Natural killer cell (primary cell): ENCODE measurements at places on chromosomes 16 and 17. TPM values are rescaled to one million over a fixed set of nuclear protein-coding genes. Genes with fewer than 3 reads are reported as not detected.
A peak's percentile ranks its signal among the peaks of the same experiment; 100 is the strongest.

DNA sequence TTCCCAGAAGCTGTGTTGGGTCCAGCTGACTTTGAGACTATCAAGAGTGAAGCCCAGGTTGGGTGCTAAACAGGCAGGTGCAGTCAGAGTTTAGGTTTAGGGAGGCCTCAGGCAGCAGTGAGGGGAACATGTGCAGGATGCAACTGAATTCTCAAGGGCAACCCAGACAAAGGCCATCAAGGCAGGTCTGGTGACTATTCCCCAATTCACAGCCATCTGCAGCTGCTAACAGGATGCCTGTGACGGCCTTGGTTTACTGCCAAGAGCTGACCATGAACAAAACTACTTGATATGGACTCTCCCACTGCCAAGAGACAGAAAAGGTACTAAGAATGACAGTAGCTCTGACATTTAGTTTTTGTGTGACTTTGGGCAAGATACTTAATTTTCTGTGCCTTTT lies 45.2 kb upstream of the BCAR1 start:
- no peak for DNase-seq
- no peaks in the 10 kb centered on the region for H3K4me1 ChIP-seq
- H3K27ac ChIP-seq = no peak overlapping the region
- no peaks in the 10 kb centered on the region for H3K27me3 ChIP-seq

- H3K36me3 ChIP-seq = peaks cover 7% of the 10 kb centered on the region
- H3K27ac ChIP-seq = peak overlapping the region; percentile 94
- peak overlapping the region; percentile 74 for H3K4me3 ChIP-seq
- peak; percentile 31 for DNase-seq
- H3K27me3 ChIP-seq = no peaks in the 10 kb centered on the region
Observed at GRCh38 chr16:20899477-20900298, 470 bp downstream of the DCUN1D3 start.

- H3K4me1 ChIP-seq = no peaks in the 10 kb centered on the region
- H3K27me3 ChIP-seq = peaks cover 8% of the 10 kb centered on the region
- no peak for DNase-seq
- no peak overlapping the region for H3K27ac ChIP-seq
- no peaks in the 10 kb centered on the region for H3K36me3 ChIP-seq
Observed at GRCh38 chr17:43563600-43564594, 17.8 kb upstream of the ETV4 start.

DNA sequence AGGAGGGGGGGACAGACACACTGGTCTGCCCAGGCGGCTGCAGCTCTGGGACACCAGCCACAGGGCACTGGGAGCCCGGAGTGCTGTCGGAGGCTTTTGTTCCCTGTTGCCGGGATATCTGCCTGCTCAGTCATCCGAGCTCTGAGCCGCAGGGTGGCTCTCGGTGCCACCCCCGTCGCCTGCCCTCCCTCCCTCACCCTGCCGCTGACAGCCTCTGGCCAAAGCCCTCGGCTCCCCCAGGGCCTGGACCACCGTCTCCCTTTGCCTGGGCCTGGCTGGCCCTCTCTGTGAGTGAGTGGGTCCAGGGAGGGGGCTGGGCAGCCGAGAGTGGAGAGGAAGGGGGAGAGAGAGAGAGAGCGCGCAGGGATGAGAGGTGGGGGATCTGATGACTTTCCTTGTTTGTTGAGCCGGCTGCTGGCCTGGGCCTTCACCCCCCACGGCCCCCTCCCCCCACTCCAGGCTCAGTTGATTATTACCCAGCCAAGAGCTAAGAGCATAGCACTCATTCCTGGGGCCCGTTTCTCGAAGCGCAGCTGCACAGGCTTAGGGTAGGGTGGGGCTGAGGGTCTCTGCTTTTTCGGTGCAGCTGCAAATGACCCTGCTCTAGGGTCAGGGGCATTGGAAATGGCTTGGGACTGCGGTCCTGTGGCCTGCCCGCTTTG lies 2.7 kb downstream of the FOXJ1 start:
- no peak for DNase-seq
- no peak overlapping the region for H3K4me3 ChIP-seq
- H3K4me1 ChIP-seq = peaks cover 33% of the 10 kb centered on the region
- no peak overlapping the region for H3K27ac ChIP-seq
- H3K27me3 ChIP-seq = peaks cover 18% of the 10 kb centered on the region

LLGL2 gene
- 244 TPM for total RNA-seq

DNA sequence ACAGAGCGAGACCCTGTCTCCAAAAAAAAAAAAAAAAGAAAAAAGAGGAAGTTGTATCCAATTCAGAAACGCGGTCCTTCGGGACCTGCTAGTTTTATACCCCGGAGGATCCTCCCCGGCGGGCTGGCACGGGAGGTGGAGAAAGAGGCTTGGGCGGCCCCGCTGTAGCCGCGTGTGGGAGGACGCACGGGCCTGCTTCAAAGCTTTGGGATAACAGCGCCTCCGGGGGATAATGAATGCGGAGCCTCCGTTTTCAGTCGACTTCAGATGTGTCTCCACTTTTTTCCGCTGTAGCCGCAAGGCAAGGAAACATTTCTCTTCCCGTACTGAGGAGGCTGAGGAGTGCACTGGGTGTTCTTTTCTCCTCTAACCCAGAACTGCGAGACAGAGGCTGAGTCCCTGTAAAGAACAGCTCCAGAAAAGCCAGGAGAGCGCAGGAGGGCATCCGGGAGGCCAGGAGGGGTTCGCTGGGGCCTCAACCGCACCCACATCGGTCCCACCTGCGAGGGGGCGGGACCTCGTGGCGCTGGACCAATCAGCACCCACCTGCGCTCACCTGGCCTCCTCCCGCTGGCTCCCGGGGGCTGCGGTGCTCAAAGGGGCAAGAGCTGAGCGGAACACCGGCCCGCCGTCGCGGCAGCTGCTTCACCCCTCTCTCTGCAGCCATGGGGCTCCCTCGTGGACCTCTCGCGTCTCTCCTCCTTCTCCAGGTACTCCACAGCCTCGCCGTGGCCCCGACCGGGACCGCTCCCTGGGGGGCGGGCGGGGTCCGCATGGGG lies at the start of gene CDH3:
CDH3 (plus strand) TSS at position 596 of the 779 bp plus-strand sequence; CDS start at position 666, 70 bp downstream.
- H3K27me3 ChIP-seq = peaks cover 37% of the 10 kb centered on the region
- DNase-seq = peak; percentile 38
- H3K4me3 ChIP-seq = no peak within 1 kb of the TSS
- H3K27ac ChIP-seq = no peak within 1 kb of the TSS

DNA sequence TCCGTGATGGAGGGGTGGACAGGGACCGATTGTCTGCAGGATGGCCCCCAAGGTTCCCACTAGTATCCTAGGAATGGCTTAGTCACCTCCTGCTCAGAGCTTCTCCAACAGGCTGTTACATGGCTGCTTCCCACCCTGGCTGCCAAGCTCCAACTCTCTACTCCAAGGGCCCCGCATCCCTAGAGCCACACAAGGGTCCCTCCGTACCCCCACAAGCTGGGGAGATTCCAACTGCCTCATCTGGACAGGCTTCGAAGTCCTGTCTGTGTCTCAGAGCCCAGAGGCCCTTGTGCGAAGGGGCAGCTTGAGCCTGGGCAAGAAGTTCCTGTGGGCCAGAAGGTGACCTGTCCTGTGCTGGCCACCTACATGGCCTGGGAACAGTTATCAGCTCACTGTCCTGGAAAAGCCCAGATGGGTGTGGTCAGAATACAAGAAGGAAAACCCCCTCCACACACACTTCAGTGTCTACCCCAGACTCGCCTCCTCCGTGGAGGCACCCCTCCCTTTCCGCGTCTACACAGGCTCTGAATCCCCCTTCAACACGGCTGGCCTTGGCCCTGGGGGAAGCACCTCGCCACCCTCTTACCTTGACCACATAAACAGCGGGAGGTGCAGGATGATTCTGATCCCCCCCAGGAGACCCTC lies 586 bp downstream of the MEAK7 start:
- no peaks in the 10 kb centered on the region for H3K36me3 ChIP-seq
- H3K27me3 ChIP-seq = no peaks in the 10 kb centered on the region
- no peak overlapping the region for H3K27ac ChIP-seq
- no peak for DNase-seq
- H3K4me1 ChIP-seq = peaks cover 41% of the 10 kb centered on the region
- H3K4me3 ChIP-seq = peak overlapping the region; percentile 80

DNA sequence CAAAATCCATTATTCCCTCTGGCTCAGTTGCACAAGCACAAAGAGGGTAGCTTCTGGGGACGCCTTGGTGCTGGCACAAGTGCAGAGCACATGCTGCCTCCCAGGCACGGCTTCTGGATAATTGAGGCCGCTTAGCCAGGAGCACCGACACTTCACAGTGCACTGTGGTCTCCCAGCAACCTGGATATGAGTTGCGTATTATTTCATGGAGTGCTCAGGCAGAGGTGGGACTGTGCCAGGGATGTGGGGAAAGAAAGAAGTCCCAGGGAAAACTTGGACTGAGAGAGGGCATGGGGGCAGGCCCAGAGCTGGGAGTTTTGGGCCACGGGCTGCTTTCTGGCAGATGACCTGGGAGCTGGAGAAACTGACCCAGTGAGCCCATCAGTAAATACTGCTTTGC lies 37.5 kb downstream of the MPRIP start:
- H3K27ac ChIP-seq = no peak overlapping the region
- H3K4me1 ChIP-seq = no peaks in the 10 kb centered on the region

DNA sequence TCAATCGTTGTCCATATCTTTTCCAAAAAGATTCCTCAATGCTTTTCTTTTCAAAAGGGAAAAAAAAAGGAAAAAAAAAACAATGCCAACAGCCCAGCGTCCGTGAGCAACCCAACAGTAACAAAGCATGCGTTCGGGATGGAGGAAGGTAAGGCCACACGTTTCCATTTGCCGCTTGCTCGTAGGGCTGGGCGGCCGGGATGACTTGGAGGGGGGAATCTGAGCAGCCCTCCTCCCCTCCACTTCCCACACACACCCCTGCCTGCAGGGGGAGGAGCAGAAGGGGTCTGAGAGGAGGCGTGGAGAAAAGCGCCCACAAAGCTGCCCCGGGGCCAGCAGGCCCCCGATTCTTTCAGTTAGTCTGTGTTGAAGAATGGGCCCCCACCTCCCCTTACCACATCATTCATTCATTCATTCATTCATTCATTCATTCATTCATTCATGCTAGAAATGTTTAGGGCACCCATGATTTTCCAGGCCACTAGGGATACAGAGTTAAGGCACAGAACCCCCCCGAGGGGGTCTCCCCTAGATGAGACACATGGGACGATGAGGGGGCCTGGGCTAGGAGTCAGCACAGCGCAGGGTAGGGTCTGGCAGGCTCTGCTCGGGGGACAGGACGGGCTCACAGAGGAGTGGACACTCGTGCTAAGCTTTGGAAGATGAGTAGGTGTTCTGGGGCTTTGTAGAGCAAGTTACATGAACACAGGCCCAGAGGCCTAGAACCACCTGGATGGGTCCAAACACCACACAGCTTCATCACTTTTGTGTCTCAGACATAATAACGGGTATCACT lies 10.9 kb upstream of the TBX2 start:
- no peaks in the 10 kb centered on the region for H3K36me3 ChIP-seq
- H3K4me3 ChIP-seq = no peak overlapping the region
- no peak overlapping the region for H3K27ac ChIP-seq
- H3K27me3 ChIP-seq = no peaks in the 10 kb centered on the region
- peaks cover 6% of the 10 kb centered on the region for H3K4me1 ChIP-seq
- no peak for DNase-seq

DNA sequence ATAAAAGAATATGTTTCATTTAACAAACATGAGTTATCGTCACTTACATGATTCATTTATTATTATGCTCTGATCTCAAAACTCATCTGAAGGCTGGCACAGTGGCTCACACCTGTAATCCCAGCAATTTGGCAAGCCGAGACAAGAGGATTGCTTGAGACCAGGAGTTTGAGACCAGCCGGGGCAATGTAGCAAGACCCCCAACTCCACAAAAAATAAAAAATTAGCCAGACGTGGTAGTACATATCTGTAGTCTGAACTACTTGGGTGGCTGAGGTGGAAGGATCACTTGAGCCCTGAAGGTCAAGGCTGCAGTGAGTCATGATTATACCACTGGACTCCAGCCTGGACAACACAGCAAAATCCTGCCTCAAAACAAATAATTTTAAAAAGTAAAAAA lies 16.0 kb downstream of the APPBP2 start:
- H3K4me3 ChIP-seq = no peak overlapping the region
- H3K36me3 ChIP-seq = peaks cover 9% of the 10 kb centered on the region
- no peaks in the 10 kb centered on the region for H3K27me3 ChIP-seq
- no peak for DNase-seq
- no peak overlapping the region for H3K27ac ChIP-seq

CRYBA1 gene
- total RNA-seq = not detected

- peak; percentile 24 for DNase-seq
- no peak overlapping the region for H3K27ac ChIP-seq
- H3K27me3 ChIP-seq = no peaks in the 10 kb centered on the region
Observed at GRCh38 chr17:43314611-43315011, 80.8 kb upstream of the RNU2-1 start.

DNA sequence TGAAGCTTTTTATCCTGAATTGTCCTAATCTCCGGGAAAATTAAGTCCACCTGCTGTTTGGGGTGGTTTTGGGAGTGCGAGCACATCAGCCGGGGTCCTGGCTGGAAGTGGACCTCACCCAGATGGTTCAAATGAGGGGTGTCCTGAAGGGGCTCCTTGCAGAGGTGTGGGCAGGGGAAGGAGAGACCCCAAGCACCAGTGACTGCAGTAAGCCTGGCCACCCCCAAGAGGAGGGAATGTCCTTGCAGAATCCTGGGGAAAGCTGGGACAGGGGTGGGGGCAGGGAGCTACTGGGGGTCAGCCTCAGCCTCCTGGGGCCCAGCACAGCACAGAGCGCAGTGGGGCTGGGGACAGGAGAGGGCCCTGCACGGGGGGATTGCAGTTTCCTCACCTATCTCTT lies 29.4 kb downstream of the NAGPA start:
- no peaks in the 10 kb centered on the region for H3K27me3 ChIP-seq
- H3K4me3 ChIP-seq = no peak overlapping the region
- no peak for DNase-seq
- no peak overlapping the region for H3K27ac ChIP-seq
- H3K4me1 ChIP-seq = no peaks in the 10 kb centered on the region
- no peaks in the 10 kb centered on the region for H3K36me3 ChIP-seq

GRCh38 chr17:33682599-33682998 lies 389.5 kb upstream of the ASIC2 start:
- no peaks in the 10 kb centered on the region for H3K36me3 ChIP-seq
- H3K27me3 ChIP-seq = no peaks in the 10 kb centered on the region
- no peak for DNase-seq
- no peak overlapping the region for H3K27ac ChIP-seq

DNA sequence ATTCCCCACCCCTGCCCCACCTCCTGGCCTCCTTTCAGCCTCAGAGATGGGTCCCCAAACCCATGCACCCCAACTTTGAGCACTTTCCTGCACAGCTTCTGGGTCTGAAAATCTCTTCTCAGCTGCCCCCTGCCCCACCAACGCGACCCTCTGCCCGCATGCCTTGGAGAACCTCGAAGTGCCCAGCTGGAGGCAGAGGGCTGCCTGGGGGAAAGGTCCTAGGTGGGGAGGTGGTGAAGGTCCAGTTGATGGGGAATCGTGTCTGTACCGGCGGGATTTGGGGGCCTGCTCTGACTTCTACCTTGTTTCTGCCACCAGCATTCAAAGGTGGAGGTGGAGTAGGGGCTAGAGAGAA lies 1.3 kb downstream of the NKD1 start:
- H3K4me1 ChIP-seq = peaks cover 13% of the 10 kb centered on the region
- H3K36me3 ChIP-seq = no peaks in the 10 kb centered on the region
- no peak overlapping the region for H3K27ac ChIP-seq

KRTAP2-3 gene
- not detected for total RNA-seq
